Fibroblast of the aortic adventitia (primary cell): ENCODE measurements at places on chromosomes 2 and 18. TPM values are rescaled to one million over a fixed set of nuclear protein-coding genes. Genes with fewer than 3 reads are reported as not detected.

SULT1C2 gene
- total RNA-seq, result 0.27 and 2.6 TPM in 2 replicates

INHA gene
- total RNA-seq, result 0.18 and 2.0 TPM in 2 replicates

TTR gene
- not detected in 2 replicates for total RNA-seq

ASPRV1 gene
- total RNA-seq, result 0.54 TPM in 1 of 2 replicates, not detected in the other

CD8B2 gene
- not detected in 2 replicates for total RNA-seq

SIX2 gene
- 2.9 and 8.3 TPM in 2 replicates for total RNA-seq

RNF103 gene
- 25.0 and 25.1 TPM in 2 replicates for total RNA-seq
